Activated CD8-positive, alpha-beta memory T cell treated with anti-CD3 and anti-CD28 coated beads for 36 hours (primary cell): ENCODE measurements at places on chromosomes 13 and 19. TPM values are rescaled to one million over a fixed set of nuclear protein-coding genes. Genes with fewer than 3 reads are reported as not detected.

Gene SLC10A2
- total RNA-seq: not detected

Gene PCDH17
- total RNA-seq: not detected

Gene CEACAM3
- not detected for total RNA-seq

Gene FGF9
- total RNA-seq: 1.3 TPM

Gene OR7E24
- not detected for total RNA-seq

Gene DZIP1
- total RNA-seq: 0.42 TPM

Gene METTL21C
- total RNA-seq: not detected

Gene CEACAM7
- not detected for total RNA-seq

Gene WDR87
- total RNA-seq: not detected

Gene NLRP4
- total RNA-seq: not detected

Gene ZNF730
- 0.59 TPM for total RNA-seq

Gene SERTM1
- not detected for total RNA-seq

Gene ZNF473
- total RNA-seq: 9.2 TPM

Gene GFY
- total RNA-seq: not detected

Gene SGCG
- not detected for total RNA-seq

Gene ETV2
- total RNA-seq: 2.0 TPM

Gene FOSB
- total RNA-seq: 3.9 TPM

Gene PRPF31
- 124 TPM for total RNA-seq

Gene OLFM2
- total RNA-seq: not detected

Gene ELANE
- total RNA-seq: not detected

Gene GPC5
- total RNA-seq: 0.17 TPM

Gene SLC6A16
- total RNA-seq: 0.57 TPM

Gene MYO1F
- 36.1 TPM for total RNA-seq

Gene CPAMD8
- total RNA-seq: 0.15 TPM

Gene POU2F2
- 55.3 TPM for total RNA-seq

Gene KLK3
- not detected for total RNA-seq

Gene CGB1
- not detected for total RNA-seq

Gene SHISA7
- not detected for total RNA-seq

Gene NANOS2
- not detected for total RNA-seq

Gene OR4F17
- not detected for total RNA-seq

Gene CACNG8
- not detected for total RNA-seq

Gene SPACA4
- total RNA-seq: not detected

Gene PTGIR
- total RNA-seq: 24.2 TPM

Gene LYL1
- total RNA-seq: 1.8 TPM

Gene PEPD
- 42.2 TPM for total RNA-seq

Gene TJP3
- total RNA-seq: 0.94 TPM

Gene ZNF527
- 4.6 TPM for total RNA-seq

Gene GIPC3
- 0.44 TPM for total RNA-seq

Gene KRI1
- 75.3 TPM for total RNA-seq

Gene EDDM13
- total RNA-seq: 0.72 TPM

Gene COX7A1
- not detected for total RNA-seq

Gene KLK8
- not detected for total RNA-seq

Gene PEX11G
- 0.67 TPM for total RNA-seq

Gene PGPEP1
- 27.5 TPM for total RNA-seq

Gene CPB2
- total RNA-seq: not detected

Gene CEBPG
- 28.6 TPM for total RNA-seq

Gene LIM2
- total RNA-seq: 0.31 TPM

Gene ZFR2
- total RNA-seq: 1.0 TPM

Gene NKPD1
- 0.06 TPM for total RNA-seq

Gene SPRED3
- 0.80 TPM for total RNA-seq
